ENCODE measurements at places on chromosomes 7 and 10.

- no peak for DNase-seq
Observed at GRCh38 chr7:33868166-33868565, 37.2 kb upstream of the BMPER start.

GRCh38 chr7:107441581-107442422, 28.1 kb upstream of the GPR22 start:
- no peak for DNase-seq

- no peak for DNase-seq
Observed at GRCh38 chr7:132065989-132066603, 509.7 kb upstream of the PODXL start.

- DNase-seq: no peak
Observed at GRCh38 chr10:114068054-114068707, 24.5 kb downstream of the ADRB1 start.

- DNase-seq: no peak
Observed at GRCh38 chr10:101922846-101923245, 79.2 kb upstream of the KCNIP2 start.

- no peak for DNase-seq
Observed at GRCh38 chr10:75514830-75515229, 83.4 kb downstream of the LRMDA start.

DNA sequence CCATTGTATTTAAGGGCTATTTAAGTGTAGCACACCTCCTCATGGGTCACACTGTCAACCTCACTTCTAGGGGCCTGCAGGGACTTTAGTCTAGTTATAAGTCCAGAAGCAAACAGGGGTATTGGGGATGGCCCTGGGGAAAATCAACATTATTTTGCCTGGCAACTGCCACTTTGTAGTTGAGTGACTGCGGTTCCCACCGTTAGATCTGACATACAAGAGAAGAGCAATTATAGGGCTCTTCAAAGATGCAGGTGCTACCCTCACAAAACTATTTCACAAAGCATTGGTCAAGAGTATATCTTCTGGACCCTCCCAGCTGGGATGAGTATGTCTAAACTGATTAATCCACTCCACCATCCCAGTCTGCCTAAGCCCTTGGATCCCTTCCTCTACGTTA, 133.0 kb upstream of the PCBD1 start:
- DNase-seq: no peak

GRCh38 chr10:60708666-60709065, 69.6 kb upstream of the CDK1 start:
- no peak for DNase-seq

GRCh38 chr10:86260564-86260963, 106.0 kb downstream of the GRID1 start:
- no peak for DNase-seq

GRCh38 chr7:102101111-102101551, 185.5 kb upstream of the SH2B2 start:
- no peak for DNase-seq

Measured in progenitor cell of endocrine pancreas (in vitro differentiated cells).